Cortex of kidney (tissue), 1 donor: ENCODE measurements at places on chromosomes 11 and 22.

DNA sequence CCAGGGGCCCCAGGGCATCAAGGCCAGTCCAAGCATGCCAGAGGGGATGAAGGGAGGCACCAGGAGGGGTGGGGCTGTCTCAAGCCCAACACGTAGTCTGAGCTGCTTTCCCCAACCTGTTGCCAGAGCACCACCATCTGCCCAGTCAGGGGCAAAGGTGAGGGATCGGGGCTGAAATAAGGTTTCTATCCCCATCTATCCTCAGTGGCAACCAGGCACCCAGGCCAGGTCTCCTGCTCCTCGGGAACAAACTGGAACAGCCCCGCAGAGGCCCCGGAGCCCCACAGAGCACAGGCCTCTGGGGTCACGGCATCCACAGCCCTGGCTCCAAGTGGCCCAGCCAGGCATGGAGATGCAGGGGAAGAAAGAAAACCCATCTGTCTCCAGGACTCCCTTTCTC, 19.3 kb downstream of the STARD10 start:
- no peak for DNase-seq

GRCh38 chr22:50167689-50168489, 2.6 kb upstream of the PANX2 start:
- no peak for DNase-seq

DNA sequence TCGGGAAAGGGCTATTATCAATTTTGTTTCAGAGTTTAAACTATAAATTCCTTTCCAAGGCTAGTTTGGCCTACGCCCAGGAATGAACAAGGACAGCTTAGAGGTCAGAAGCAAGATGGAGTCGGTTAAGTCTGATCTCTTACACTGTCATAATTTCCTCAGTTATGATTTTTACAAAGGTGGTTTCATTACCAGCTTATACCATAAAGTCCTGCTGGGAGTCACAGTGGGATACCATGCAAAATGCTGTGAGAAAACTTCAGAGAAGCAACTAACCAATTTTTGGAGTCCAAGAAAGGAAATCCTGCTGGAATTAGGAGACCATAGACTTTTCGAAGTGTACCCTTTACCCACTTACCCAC, 17.4 kb upstream of the ZC3H12C start:
- no peak for DNase-seq

DNA sequence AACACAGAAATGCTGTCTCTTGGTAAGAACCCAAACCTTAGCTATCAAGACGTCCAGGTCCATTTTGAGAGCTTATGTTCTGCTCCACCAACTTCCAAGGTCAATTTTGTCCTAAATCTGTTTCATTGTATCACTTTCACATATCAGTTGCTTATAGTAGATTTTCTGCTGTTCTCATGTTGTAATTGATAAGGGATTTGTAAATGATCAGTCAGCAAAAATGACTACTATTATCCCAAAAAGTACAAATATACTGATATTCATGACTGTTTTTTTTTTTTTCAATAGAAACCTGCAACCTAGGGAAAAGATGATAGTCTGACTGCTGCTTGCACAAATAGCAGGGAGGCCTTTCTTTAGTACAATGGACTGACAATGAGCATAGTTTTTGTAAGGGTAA, 128.1 kb downstream of the ARHGAP20 start:
- DNase-seq, result no peak

DNA sequence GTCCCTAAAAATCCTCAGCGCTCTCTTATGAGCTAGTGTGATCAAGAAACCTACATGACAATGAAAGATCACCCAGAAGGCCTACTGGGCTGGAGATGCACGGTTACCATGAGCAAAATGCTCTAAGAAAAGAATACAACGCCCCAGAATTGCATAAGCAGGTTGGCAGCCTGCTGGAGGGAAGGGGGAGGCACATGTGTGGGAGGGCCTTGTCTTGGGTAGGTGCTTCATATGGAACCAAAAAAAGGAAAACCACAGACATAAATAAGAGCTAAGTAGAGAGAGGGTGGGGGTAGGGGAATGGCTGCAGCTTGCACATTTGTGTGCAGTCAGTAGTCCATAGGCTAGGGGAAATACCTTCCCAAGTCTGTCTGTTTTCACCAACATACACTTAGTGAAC, 2.8 kb downstream of the SIAE start:
- DNase-seq, result no peak

DNA sequence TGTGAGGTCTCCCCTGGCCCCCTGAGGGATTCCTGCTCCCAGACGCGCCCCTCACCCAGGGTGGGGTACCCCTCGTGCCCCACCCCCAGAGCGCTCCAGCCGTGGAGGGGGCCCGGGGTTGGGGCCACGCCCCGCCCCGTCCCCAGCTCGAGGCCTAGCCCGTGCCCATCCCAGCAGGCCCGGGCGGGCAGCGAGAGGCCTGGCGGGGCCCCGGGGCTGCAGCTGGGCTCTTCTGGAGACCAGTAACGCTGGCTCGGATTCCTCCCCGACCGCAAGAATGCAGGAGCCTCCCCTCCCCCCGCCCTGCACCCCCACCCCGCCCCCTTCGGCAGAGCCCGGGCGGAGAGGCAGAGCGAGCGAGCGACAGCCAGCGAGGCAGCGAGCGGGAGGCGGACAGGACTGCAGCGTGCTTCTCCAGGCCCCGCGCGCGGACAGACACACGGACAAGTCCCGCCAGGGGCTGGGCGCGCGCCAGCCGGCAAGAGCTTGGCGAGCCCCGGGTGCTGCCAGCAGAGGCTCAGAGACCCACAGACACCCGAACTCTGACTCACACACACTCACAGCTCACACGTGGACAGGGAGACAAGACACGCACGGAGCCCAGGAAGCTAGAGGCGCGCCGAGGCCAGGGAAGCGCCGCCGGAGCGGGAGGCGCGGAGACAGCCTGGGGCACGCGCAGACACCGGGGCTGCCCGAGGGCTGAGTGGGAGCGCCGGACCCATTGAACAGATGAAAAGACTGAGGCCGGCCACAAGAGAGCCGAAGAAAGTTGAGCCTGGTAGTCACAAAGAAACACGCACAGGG, 15.2 kb downstream of the BCL9L start:
- no peak for DNase-seq

DNA sequence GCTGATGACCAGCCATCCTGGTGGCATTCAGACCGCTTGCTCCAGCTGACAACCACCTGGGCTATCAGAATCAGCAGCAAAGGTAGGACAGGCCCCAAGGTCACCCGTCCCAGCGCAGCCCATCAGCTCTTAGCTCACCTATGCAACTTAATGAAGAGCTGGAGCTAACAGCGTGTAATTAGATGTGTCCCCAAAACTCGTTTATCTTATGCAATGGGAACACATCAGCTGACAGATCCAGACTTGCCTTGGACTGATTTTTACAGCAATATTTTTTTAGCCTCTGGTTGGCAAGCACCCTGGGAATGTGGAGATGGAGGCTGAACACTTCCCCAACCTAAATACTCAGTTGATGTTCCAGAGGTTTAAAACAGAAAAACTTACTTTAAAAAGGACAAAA, 76.0 kb downstream of the PACSIN2 start:
- no peak for DNase-seq

GRCh38 chr11:99979042-99979441, 708.0 kb upstream of the ARHGAP42 start:
- no peak for DNase-seq

DNA sequence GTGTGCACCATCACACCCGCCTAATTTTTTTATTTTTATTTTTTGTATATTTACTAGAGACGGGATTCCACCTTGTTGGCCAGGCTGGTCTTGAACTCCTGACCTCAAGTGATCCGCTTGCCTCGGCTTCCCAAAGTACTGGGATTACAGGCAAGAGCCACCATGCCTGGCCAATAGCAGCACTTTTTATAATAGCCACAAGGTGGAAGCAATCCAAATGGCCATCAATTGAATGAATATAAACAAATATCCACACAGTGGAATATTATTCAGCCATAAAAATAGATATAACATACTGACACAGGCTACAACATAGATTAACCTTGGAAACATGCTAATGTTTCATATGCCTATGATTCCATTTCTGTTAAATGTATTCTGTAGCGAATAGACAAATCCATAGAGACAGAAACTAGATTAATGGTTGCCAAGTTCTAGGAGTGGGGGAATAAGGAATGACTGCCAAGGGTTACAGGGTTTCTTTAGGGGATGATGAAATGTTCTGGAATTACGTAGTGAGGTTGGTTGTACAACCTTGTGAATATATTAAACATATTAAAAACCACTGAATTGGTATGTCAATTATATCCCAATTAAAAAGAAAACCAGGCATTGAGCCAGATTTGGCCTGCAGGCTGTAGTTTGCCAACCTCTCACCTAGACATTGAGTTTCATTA, 4.8 kb downstream of the VPS51 start:
- no peak for DNase-seq

GRCh38 chr22:26561756-26562417, 28.0 kb downstream of the TPST2 start:
- no peak for DNase-seq

GRCh38 chr11:76656050-76656531, 14.5 kb downstream of the LRRC32 start:
- DNase-seq, result no peak

- no peak for DNase-seq
Observed at GRCh38 chr11:61414547-61414946, 15.2 kb downstream of the CPSF7 start.

DNA sequence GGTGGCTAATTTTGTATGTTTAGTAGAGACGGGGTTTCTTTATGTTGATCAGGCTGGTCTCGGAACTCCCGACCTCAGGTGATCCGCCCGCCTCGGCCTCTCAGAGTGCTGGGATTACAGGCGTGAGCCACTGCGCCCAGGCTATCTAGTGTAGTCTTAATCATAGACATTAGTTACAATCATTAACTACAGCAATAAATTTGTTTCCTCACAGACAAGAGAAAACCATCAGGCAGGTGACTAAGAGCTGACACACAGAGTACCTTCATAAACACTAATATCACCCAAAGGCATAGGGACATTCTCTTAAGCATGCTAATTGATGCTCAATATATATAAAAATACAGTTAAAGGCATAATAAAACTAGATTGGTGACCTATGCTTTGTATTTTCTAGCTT, 19.4 kb downstream of the SDHD start:
- DNase-seq, result no peak

- DNase-seq, result no peak
Observed at GRCh38 chr11:123362941-123363340, 67.1 kb upstream of the GRAMD1B start.

- no peak for DNase-seq
Observed at GRCh38 chr22:39220890-39221850, 23.6 kb downstream of the PDGFB start.
